Aorta (tissue), 5 donors: ENCODE measurements at places on chromosomes 2 and 18. TPM values are rescaled to one million over a fixed set of nuclear protein-coding genes. Genes with fewer than 3 reads are reported as not detected.

GRCh38 chr2:9150568-9150900 is 56.1 kb upstream of the ASAP2 start:
- no peak overlapping the region for H3K4me3 ChIP-seq
- no peaks in the 10 kb centered on the region for H3K4me1 ChIP-seq
- no peak overlapping the region for H3K27ac ChIP-seq

GRCh38 chr2:224027070-224027469 is 12.0 kb downstream of the SERPINE2 start:
- no peaks in the 10 kb centered on the region for H3K4me1 ChIP-seq
- H3K4me3 ChIP-seq: no peak overlapping the region
- H3K27me3 ChIP-seq: no peaks in the 10 kb centered on the region
- H3K27ac ChIP-seq: no peak overlapping the region
- no peaks in the 10 kb centered on the region for H3K36me3 ChIP-seq

DNA sequence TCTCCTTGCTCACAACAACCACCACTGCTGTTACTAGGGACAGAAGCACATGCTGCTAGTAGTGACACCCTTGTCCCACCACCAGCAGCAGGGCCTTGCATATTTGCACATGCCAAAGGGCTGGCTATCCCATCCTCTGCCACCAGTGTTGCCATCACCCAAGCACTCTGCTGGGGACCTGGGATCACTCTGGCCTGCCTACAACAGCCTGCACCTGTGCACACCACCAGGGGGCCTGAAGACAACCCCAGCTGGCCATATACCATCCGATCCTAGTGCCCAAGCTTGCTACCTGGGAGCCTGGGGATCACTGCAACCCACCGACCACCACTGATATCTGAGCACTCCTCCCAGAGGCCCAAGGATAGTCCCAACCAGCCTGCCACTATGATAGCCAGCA is 99.9 kb upstream of the FANCL start:
- H3K27me3 ChIP-seq: no peaks in the 10 kb centered on the region
- no peak for DNase-seq
- no peak overlapping the region for H3K27ac ChIP-seq

DNA sequence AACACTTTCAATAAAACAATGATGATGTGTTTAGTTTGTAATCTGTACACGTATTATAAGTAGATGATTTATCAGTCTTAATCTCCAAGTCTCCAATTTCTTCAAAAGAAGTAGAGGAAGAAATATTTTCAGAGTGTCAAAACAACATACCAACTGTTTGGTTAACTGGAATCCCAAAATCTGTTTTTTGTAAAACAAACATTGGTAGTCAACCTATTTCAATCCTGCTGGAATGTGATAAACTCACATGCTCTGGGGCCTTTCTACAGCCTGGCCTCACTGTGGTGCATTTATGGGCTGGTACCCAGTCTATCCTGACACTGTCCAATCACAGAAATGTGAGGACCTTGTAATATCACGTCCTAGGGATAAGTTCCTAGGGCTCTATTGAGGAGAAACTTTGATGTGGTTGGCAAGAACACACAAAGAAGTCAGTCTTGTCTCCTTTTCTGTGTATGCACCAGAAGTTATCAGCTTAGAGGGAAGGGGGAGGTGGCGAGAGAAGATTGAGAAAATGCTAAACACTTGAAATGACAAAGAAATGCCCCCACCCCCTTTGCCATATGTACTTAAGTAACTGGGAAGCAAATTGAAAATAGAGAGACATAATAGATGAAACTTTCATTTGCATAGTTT is 47.2 kb downstream of the PRKRA start:
- H3K4me3 ChIP-seq: no peak overlapping the region
- no peaks in the 10 kb centered on the region for H3K27me3 ChIP-seq
- DNase-seq: no peak
- H3K36me3 ChIP-seq: no peaks in the 10 kb centered on the region

- no peaks in the 10 kb centered on the region for H3K27me3 ChIP-seq
- no peaks in the 10 kb centered on the region for H3K4me1 ChIP-seq
- DNase-seq: no peak
- H3K4me3 ChIP-seq: no peak overlapping the region
- H3K27ac ChIP-seq: no peak overlapping the region
Measured at GRCh38 chr2:68284896-68285295, 32.6 kb upstream of the PPP3R1 start.

DNA sequence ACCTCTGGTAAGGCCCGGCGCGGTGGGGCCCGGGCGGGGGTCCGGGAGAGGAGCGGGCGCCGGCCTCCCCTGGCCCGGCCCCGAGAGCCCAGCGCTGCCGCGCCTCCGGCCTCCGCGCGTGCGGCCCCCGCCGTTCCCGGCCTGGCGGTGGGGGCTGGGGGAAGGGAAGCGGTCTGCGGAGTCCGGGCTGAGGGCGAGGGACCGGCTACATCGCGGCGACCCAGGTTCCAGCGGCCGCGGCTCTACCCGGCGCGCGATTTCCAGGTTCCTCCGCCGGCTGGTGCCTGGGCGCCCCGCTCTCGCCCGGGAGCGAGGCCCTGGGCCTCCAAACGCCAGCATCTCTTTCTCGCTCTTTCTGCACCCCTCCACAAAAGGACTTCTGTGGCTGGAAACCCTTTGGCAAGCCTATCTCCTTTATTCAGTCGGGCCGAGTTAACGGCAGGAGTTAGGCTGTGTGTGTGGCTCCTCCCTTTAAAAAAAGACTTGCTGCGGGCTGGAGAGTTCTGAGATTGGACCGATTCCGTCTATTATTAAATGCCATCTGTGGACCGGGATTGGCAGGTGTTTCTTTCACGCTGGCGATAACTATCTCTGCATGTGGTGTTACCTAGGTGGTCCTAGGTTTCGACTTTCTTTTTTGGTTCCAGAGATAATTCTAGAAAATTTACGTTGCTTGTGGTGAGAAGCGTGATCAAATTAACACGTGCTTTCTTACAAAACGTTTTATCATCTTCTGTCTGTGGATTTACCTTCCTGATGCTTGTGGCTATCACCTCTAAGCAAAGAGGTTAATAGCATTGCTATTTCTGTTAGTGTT is 592 bp downstream of the ME2 start:
- H3K27me3 ChIP-seq: no peaks in the 10 kb centered on the region
- peaks cover 2% of the 10 kb centered on the region for H3K4me1 ChIP-seq
- no peaks in the 10 kb centered on the region for H3K36me3 ChIP-seq
- DNase-seq: no peak
- peak overlapping the region; percentile 31 for H3K27ac ChIP-seq

The DSG1 gene
- not detected for polyA plus RNA-seq
